ENCODE measurements at places on chromosomes 7 and 10.

DNA sequence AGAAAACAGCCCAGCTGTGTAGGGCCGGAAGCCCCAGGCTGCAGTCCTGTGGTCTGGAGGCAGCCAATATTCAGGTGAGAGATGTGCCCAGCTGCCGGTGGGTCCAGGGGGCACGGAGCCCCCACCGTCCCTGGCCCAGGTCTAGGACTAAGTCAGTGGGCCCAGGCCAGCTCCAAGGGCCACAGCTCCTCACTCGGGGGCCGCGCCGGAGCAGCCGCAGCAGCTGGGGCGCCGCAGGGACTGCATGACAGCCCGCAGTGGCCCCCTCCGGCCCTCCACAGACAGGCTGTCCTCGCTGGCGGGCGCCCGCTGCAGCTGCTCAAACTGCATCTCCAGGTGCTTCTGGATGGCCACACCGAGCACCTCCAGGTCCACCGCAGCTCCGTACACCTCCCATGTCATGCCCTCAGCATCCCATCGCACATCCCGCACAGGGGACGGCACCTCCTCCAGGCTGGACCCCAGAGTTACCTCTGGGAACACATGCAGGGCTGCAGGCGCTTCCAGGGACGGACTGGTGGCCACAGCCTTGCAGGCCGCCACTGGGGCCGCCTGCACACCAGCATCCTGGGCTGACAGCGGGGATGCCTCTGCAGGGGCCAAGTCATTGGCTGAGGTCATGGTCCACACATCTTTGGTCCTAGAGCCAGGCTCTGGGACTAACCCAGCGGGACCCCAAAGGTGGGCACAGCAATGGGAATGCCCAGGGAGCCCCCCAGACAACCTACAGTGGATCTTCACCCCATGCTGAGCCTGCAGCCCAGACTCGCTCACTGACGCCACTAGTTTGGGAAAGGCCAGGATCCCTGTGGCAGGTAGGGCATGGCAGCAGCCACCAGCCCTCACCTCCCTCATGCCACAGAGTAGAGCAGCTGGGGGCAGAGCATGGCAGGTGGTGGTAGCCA lies 7.0 kb downstream of the GPRIN2 start:
- no peak for DNase-seq

DNA sequence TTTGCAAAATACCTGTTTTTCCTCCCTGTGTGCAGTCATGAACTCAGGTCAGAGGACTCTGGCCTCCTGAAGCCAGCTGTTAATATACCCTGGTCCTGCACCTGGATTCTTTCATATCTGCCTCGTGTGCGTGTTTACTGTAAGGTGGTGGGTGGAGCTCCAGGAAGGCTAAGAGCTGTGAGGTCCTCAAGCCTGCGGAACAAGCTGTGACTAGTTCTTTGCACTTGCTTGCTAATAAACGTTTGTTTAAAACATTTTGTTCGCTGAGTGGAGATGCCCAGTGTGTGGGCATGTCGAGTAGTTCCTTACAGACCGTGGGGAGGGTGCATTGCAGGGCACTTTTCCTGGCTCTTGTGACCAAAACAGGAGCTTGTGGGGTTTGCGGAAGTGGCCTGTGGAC lies 139.0 kb downstream of the DOCK1 start:
- no peak for DNase-seq

GRCh38 chr10:104321725-104322415 lies 16.4 kb downstream of the ITPRIP start:
- no peak for DNase-seq

DNA sequence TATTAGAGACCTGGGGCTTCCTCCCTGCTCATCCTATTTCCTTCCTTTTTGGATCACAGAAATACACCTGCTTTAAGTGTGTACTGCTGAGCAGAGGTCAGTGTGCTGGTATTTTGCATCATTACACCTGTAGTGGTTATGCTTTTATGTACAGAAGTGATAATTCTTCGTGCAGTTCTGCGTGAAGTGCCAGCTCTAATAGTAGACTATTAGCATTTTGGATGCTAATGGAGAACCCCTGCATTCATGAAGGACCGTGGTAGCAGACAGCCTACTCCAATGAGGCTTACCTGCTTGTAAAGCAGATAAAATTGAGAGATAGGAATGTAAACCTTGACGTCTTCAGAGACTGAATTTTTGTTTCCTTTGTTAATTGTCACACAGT lies 114.3 kb downstream of the CDK14 start:
- DNase-seq = no peak

GRCh38 chr10:32367793-32368453 lies 21.0 kb upstream of the EPC1 start:
- DNase-seq = peak; percentile 87

GRCh38 chr7:33868166-33868565 lies 37.2 kb upstream of the BMPER start:
- DNase-seq = no peak

GRCh38 chr7:88480896-88481295 lies 174.2 kb upstream of the STEAP4 start:
- no peak for DNase-seq

- peak; percentile 54 for DNase-seq
Observed at GRCh38 chr7:129298268-129298893, 73.6 kb downstream of the AHCYL2 start.

DNA sequence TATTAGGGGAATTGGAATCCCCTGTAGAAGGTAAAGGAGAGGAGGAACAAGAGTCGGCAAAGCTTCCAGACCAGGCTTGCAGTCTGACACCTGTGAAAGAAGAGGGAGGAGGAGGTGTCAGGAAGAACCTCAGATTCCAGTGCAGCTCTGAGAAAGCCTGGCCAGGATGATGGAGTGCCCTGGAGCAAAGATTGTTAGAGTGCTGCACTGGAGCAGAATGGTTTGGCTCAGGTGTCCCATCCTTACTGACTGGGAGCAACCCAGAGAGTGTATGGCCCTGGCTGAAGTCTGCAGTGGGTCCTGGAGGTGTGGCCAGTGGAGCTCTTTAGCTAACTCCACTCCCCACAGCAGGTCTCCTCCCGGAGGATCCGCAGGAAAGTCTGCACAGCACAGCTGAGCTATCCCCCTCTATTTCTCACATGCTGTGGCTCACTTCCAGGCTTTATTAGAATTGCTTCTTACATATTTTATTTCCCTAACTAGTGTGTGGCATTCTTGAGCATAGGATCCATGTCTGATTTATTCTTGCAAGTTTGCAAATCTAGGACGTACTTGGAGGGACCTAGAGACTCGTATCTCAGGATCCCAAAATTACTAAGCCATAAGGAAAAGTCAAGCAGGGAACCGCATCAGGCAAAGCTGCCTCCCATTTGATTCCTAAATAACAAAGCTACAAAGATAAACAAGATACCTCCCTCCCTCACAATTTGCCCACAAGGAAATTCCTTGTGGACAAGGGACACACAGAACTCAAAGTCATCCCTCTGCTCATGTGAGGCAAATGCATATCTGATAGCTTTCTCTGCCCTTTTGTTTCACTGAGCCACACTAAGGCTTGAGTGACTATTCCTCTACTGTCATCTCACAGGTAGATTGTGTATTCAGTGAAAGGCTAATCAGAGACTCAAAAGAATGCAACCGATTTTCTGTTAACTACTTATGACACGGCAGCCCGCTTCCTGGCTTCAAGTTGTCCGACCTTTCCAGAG lies 58.8 kb downstream of the VIM start:
- DNase-seq = no peak

- no peak for DNase-seq
Observed at GRCh38 chr10:61971003-61971325, 69.5 kb downstream of the ARID5B start.

DNA sequence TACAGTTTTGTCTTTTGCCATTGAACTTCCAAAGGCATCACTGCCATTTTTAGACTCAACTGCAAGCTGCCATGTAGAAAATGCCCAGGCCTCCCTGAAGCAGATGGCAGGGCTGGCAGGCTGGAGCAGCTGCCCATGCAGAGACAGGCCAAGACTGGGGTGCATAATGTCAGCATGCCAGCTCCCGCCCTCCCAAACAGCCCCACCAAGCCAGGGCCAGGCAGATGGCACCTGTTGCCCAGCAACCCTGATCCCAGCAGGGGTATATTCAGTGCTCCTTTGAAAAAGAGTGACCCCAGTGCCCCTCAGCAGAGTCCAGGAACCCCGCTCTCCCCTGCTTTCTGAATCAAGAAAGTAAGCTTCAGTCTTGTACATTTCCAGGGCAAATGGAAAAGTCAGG lies 32.6 kb downstream of the VSTM4 start:
- DNase-seq = no peak

DNA sequence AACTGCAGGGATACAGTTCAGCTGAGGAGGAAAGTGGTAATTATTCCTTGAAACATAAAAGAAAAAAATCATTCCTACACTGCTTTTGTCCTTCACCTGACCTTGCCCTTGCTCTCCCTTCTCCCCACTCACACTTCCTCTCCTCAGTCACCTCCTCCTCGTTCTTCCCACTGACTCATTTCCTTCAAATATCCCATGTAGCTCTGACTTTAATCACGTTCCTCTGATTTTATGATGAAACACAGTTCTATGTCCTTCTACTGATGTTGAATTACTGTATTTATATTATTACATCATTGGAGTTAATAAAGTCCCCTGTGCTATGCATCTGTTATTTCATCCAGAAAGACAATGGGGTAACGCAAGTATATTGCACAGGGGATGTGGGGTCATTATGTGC lies 575.6 kb downstream of the POM121L12 start:
- no peak for DNase-seq

DNA sequence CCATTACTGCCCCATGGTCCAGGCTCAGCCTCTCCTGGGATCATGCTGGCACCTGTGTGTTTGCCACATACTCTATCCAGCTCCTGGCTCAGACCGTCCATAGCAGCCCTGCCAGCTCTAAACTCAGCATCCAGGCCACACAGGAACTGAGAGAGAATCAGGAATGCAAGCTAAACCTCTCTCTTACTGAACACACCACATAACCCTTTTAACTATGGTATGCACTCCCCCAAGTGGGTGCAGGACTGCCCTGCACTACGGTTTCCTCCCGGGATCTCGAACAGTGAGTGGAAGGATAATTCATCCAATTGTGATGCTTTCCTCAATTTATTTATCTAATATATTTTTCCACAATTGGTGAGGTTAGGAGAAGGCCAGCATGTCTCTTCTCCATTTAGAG lies 17.1 kb upstream of the ZNF800 start:
- DNase-seq = no peak

DNA sequence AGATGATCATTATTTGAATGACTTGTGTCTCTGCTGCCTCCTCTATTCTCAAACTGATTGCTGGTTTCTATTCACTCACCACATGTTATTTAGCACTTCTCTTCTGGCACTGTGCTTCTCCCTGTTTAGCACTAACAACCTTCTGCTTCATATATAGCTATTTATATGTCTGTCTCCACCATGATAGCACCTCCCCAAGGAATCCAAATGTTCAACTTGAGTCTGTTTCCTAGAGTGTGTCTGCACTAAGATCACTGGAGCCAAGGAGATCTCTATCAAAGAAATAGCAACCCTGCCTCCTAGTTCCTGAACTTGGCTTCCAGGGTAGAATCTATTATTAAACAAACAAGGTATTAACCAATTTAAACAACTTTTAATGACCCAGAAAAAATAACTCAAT lies 104.5 kb downstream of the CYP26A1 start:
- DNase-seq = no peak

GRCh38 chr7:91165006-91165845 lies 99.0 kb upstream of the FZD1 start:
- peak; percentile 72 for DNase-seq

DNA sequence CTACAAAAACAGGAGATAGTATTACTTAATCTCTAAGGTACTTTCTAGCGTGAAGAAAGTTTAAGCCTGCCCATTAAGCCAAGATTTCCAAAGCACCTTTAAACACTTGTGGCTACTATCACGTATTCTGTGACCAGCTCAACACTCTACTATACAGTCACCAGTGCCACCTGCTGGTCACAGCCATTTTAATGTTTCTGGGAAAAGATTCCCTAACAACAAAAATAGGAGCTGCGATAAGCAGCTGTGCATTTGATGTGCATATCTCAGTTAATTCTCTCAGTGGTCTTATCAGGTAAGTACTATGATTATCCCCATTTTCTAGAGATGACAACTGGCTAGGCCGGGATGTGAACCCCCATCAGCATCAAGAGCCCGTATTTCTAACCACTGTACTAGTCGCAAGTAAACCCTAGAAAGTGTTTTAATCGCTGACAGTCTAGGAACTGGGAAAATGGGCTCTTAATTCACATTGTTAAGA lies 860 bp downstream of the SEC31B start:
- peak; percentile 78 for DNase-seq

- no peak for DNase-seq
Observed at GRCh38 chr10:131770946-131771633, 129.7 kb upstream of the PPP2R2D start.

GRCh38 chr7:50205011-50205410 lies 99.5 kb upstream of the IKZF1 start:
- DNase-seq = no peak

- DNase-seq = no peak
Observed at GRCh38 chr7:47827871-47828270, 120.4 kb downstream of the PKD1L1 start.

DNA sequence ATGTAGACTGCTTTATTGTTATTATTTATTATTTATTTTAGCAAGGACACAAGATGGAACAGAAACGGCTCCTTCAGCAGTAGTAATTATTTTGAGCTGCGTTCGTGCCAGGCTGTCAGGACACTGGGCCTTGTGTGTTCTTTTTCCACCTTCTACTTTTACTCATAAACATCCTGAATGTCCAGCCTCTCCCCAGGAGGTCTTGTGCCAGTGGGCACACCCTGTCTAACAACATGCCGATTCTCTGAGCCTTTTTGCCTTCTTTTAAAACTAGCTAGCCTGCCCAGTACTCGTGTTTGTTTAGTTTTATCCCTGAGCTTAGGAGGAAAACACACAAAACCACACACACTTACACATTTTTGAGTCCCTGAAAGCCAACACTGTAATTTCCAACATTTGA lies 1.2 kb downstream of the SCIN start:
- no peak for DNase-seq

DNA sequence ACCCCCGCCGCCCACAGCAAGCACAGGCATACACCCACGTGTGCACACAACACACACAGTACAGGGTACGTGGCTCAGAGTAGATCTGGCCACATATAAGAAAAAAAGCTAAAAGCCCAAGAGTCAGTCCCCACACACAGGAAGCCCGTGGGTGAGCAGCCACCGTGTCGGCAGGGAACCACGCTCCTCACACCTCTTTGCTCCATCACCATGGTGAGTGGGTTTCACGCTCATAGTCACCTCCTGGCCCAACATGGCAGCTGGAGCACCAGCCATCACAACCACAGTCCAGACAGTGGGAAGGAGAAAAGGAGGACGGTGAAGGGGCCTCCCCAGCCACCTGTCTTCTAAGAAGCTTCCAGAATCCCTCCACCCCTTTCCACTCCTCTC lies 76.0 kb upstream of the PDGFA start:
- no peak for DNase-seq

DNA sequence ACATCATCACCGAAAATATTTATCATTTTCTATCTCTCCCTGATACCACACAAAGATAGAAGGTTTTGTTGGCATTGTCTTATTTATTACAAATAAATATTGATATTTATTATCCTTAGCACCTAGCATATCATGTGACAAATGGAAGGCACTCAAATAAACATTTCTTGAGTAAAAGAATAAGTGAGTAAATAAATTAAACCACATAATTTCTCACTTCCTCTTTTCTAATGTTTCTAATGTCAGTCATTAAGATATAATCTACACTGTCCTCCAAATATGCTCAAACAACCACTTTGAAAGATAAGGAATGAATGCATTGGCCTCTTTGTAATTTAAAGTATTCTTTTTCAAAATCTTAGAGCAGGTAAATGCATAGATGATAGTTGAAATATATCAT lies 1027.8 kb upstream of the LRRTM3 start:
- DNase-seq = no peak

All from suppressor macrophage treated with lipopolysaccharide for 1 hour (primary cell).